ENCODE measurements at places on chromosomes 16 and 17. TPM values are rescaled to one million over a fixed set of nuclear protein-coding genes. Genes with fewer than 3 reads are reported as not detected.

- DNase-seq, result no peak
These were observed 11.9 kb upstream of the CYTH1 start for GRCh38 chr17:78793968-78794367.

DNA sequence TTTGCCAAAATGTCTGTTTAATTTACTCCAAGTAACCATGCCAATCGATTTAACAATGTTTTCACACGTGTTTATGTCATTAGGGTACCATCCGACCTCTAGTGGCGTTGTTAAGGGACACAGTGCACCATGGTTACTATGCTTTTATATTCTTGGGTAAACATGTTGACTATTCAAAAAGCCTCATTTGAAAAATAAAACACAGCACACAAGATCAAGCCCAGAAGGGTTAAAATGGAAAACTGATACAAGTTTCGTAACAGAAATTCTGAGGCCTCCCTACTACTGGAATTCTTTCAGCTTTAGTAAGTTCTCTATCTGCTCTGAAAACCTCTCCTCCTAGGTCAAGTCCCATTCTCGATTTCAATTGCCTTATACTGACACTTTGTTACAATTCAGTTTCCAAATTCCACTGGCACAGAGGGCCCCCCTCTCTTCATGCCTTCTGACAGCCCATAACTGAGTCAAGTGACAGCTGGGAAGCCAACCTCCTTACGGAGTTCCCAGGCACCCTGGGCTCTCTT, 2.1 kb downstream of the CFAP20 start:
- no peak for DNase-seq

DNA sequence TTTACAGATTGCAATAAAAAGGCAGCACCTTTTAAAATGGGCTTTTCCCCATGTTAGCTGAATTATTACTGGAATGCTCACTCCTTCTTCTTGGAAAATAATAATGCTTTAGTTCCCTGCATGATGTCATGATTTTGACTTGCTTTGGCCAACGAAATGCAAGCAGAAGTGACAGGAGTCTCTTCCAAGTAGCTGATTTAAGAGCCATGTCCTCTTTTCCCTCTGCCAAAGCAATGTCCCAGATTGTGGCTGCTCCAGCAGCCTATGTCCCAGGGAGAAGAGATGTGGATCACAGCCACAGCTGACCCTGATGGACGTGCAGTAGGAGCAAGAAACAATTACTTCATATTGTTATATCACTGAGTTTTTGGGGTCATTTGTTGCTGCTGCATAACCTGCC, 246.6 kb downstream of the HAPSTR1 start:
- no peak for DNase-seq

GRCh38 chr16:57475711-57476339, 10.5 kb downstream of the DOK4 start:
- DNase-seq, result peak; percentile 73

- no peak for DNase-seq
These were observed 25.8 kb upstream of the C1QTNF8 start for GRCh38 chr16:1121601-1122397.

DNA sequence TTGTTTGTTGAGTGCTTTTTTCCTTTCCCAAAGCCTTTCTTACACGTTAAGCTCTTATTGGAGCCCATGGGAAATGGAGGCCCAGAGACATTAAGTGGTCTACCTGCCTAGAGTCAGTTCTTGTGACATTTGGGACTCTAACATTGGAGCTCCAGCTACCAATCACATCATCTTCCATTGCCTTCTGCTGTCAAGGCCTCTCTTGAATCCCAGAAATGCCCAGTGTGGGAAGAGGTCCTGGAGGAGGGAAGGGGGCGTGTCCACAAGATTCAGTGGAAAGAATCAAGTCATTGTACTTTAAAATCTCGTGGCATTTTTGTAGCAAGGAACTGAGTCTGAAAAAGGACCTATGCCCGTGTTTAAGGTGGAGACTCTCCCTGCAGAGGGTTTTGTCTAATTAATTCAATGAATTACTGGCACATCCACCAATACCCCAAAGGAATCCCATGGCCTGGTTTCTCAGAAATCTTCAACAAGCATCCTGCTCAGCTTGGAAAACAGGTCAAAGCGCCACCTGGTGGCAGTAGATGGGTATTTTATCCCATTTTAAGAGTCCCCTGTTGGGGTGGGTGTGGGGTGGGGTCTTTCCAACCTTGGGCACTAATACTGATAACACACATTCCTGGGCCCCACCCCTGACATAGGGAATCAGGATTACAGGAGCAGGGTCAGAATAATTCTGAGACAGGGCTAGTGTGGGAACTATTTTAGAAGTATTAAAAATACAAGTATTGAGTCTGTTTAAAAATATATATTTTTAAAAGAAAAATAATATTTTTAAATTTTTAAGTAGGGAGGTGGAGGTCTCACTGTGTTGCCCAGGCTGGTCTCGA, 24.6 kb downstream of the GPT2 start:
- DNase-seq, result peak; percentile 81

GRCh38 chr17:20189302-20189701, 180.1 kb downstream of the SPECC1 start:
- DNase-seq, result peak; percentile 25

- DNase-seq, result peak; percentile 68
These were observed 2.9 kb upstream of the TTYH2 start for GRCh38 chr17:74210191-74211140.

- no peak for DNase-seq
These were observed 91.5 kb upstream of the HAS3 start for GRCh38 chr16:69013991-69014390.

GRCh38 chr16:12871784-12872183, 29.6 kb upstream of the SHISA9 start:
- DNase-seq, result no peak

GRCh38 chr17:68452724-68453290, 4.5 kb downstream of the WIPI1 start:
- DNase-seq, result no peak

DNA sequence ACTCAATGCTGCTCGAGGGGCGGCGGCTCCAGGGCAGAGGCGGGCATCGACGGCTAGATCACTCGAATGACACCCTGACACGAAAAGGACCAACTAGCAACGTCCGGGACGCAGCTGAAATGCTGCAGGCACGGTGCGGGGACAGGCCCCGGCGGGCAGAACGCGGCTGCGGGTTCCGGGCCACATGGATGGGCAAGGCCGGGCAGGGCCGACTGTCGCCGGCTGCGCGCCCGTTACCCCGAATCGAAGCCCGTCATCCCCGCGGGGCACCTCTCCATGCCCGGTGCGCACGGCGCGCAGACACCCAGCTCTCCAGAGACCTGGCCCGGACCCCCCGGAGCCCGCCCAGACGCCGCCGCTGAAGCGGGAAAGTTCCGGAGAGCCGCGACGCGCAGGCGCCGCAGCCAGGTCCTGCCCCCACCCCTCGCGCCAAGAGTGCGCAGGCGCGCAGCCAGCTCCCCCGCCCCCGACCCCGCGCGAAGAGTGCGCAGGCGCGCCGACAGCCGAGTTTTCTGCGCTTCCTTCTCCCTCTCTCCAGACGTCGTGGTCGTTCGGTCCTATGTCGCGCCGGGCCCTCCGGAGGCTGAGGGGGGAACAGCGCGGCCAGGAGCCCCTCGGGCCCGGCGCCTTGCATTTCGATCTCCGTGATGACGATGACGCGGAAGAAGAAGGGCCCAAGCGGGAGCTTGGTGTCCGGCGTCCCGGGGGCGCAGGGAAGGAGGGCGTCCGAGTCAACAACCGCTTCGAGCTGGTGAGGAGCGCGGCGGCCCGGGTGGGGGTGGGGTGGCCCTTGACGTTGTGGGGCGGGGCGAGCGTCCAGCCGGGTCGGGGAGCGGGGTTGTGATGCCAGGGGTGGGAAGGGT, at the start of gene TCF25:
Gene TCF25, plus strand, starts transcription at position 484 of the 863 bp plus-strand sequence. Its CDS starts 76 bp downstream, at position 560.
- DNase-seq, result peak; percentile 84

DNA sequence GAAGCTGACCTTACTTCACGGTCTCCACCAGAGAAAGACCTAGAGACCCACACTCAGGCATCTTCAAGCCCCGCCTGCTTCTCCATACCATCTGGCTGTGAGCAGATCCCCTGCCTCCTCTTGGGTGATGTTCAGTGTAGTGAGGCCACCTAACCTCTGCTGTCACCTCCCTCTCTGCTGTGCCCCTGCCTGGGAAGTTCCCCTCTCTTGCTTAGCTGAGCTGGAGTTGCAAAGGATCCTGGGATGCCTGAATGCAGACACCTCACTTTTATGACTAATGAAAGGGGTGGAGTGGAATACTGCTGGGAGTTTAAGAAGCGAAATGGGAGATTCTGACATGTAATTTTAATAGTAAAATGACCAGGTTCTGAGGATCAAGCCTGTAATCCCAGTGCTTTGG, 5.8 kb downstream of the IRX3 start:
- no peak for DNase-seq

DNA sequence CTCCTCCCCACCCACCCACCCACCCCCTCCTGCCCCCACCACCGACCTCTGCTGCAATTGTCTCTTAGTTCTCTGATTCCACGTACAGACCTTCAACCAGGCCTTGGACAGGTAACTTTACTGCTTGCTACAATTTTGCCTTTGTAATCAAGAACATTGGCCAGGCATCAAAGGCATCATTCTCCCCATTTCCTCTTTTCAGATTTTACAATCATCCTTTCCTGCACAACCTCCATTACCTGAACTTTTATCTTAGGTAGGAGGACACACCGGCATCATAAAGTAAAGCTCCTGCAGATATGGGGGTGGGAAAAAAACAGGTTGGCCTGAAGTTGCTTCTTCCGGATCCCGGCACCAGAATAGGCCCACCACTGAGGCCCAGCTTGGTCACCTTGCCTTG, 25.7 kb upstream of the SUPT4H1 start:
- DNase-seq, result no peak

TMIGD1 gene
- not detected for total RNA-seq

MRM1 gene
- total RNA-seq, result 5.4 TPM
